ENCODE measurements at places on chromosomes 4 and X. TPM values are rescaled to one million over a fixed set of nuclear protein-coding genes. Genes with fewer than 3 reads are reported as not detected.

- no peak for DNase-seq
Measured at GRCh38 chr4:145773581-145774234, 93.8 kb downstream of the C4orf51 start.

DNA sequence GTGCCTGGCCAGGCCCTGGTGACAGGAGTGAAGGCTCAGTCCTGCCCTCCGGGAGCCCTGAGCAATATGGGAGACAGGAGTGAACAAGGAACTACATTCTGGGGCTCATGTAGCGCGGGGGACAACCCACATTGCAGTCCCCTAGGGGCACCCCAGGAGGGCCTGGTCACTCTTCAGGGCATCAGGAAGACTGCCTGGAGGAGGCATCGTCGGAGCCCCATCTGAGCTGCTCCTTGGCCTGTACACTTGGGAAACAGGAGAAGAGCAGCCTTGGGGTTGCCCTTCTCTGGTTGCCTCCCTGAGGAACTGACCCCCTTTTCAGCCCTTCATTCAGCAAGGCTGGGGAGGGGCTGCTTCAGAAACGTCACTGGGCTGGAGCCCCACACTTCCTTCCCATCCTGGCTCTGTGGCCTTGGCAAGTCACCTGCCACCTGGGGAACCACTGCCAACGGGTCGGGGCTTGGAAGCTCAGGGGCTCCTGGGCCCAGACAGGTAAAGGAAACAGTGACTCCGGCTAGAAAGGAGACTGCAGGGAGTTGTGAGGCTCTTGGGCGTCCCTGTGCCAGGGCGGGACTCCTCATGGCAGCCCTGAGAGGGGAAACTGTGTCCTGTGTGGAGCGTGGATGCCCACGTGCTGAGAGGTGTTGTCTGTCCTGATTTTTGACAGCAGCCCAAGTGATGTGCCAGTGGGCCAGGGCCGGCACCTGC is 10.1 kb downstream of the WFS1 start:
- no peak for DNase-seq

DNA sequence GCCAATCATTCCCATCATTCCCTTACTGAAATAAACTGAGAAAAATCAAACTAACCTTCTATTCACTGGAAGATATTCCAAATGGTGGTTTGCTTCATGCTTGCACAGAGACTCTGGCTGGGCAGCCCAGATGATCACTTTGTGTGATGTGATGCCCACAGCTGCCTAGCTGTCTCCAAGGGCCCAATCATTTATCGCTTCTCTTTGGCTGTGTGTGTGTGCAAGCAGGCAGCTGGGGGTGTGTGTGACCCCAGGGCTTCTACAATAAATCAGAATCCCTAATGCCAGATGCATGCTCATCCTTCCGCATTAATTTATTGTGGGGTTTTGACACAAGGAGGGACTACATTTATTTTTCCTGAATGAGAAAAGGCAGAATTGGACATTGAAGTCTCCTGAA is 140.1 kb upstream of the NDP start:
- no peak for DNase-seq

ZDHHC15 gene
- polyA plus RNA-seq, result 0.08 TPM

DNA sequence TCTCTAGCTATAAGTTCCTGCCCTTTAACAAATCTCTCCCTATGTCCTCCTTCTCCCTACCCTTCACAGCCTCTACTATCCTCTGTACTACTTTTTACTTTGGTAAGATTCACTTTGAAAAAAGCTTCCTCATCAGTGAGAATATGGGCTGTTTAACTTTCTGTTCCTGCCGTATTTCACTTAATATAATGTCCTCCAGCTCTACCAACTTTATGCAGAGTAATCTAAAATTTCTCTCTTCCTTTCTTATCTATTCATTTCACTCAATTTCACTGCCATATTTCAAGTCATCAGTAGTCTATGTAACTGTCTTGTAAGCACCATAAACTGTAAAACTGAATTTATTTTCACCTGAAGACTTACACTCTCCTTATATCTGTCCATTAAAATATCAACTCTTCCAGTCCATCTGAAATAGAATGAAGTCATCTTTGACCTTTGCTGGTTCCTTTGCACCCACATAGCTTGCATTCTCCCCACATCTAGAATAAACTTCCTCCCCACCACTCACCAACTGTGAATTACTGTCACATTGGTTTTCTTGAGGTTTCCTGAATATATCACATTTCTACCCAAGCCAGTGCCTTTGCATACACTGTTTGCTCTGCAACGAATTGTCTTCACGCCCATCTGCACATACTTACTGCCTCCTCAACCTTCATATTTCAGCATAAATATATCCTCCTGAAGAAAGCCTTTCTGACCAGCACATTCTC is 54.6 kb downstream of the ARAP2 start:
- DNase-seq, result no peak

DNA sequence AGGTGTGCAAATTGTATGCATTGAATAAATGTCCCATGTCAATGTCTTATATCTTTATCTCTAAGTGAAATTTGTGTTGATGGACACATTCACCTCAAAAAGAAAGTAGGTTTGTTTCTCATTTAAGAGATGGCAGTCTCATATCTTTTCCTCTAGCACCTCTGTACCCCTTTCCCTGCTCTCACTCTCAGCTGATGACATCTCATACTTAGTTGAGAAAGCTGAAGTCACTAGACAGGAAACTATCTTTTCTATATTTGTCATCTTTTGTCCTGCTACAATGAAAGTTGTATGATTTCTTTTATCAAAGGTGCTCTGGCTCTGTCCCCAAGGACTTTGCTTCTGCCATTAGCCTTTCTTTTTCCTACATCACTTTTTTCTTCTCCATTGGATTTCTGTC is 84.0 kb upstream of the GRPR start:
- no peak for DNase-seq

DNA sequence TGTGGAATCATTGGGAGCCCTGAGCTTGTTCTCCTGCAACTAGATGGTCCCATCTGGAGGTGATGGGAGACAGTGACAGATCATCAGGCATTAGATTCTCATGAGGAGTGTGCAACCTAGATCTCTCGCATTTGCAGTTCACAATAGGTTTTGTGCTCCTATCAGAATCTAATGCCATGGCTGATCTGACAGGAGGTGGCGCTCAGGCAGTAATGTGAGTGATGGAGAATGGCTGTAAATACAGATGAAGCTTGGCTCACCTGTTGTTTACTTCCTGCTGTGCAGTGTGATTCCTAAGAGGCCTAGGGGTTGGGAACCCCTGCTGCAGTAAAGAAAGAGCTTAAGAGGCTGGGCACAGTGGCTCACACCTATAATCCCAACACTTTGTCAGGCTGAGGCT is 42.2 kb upstream of the PUDP start:
- no peak for DNase-seq

- no peak for DNase-seq
Measured at GRCh38 chrX:97210501-97210900, 326.8 kb downstream of the RPA4 start.

- DNase-seq, result no peak
Measured at GRCh38 chr4:105970371-105970770, 75.1 kb downstream of the NPNT start.

- DNase-seq, result no peak
Measured at GRCh38 chrX:40145001-40145922, 47.5 kb upstream of the BCOR start.

TMEM175 gene
- 26.3 TPM for polyA plus RNA-seq

FAM133A gene
- polyA plus RNA-seq, result 0.02 TPM

ART3 gene
- polyA plus RNA-seq, result not detected

- DNase-seq, result no peak
Measured at GRCh38 chr4:186924723-186925122, 201.1 kb upstream of the FAT1 start.

- no peak for DNase-seq
Measured at GRCh38 chrX:132181364-132181763, 37.9 kb downstream of the RAP2C start.

DNA sequence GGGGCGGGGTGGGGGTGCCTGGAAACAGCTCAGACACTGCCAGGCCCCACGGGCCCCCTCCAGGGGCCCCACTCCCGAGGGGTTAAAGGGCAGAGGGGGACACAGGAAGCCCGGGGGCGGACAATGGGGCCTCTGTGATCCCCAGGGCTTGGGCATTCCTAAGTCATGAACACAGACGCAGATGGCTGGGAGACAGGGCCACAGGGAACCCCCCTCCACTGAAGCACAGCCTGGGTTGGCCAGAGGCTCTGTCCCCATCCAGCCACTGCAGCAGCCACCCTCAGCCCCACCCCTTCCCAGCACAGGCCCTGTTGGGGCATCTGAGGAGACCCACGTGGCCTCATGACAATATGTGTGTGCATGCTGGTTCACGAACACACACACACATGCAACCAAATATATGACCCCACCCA is 3.9 kb downstream of the L1CAM start:
- DNase-seq, result no peak

NRK gene
- polyA plus RNA-seq, result 0.08 TPM

GRCh38 chr4:122083989-122084388 is 68.1 kb upstream of the BLTP1 start:
- no peak for DNase-seq

DDX53 gene
- not detected for polyA plus RNA-seq

- no peak for DNase-seq
Measured at GRCh38 chr4:1660948-1661677, 23.0 kb downstream of the FAM53A start.

GRCh38 chrX:2710041-2710840 is 19.1 kb downstream of the CD99 start:
- no peak for DNase-seq

GRIPAP1 gene
- polyA plus RNA-seq, result 17.3 TPM

GRCh38 chrX:71081330-71082123 is 13.4 kb upstream of the SNX12 start:
- DNase-seq, result no peak

DNA sequence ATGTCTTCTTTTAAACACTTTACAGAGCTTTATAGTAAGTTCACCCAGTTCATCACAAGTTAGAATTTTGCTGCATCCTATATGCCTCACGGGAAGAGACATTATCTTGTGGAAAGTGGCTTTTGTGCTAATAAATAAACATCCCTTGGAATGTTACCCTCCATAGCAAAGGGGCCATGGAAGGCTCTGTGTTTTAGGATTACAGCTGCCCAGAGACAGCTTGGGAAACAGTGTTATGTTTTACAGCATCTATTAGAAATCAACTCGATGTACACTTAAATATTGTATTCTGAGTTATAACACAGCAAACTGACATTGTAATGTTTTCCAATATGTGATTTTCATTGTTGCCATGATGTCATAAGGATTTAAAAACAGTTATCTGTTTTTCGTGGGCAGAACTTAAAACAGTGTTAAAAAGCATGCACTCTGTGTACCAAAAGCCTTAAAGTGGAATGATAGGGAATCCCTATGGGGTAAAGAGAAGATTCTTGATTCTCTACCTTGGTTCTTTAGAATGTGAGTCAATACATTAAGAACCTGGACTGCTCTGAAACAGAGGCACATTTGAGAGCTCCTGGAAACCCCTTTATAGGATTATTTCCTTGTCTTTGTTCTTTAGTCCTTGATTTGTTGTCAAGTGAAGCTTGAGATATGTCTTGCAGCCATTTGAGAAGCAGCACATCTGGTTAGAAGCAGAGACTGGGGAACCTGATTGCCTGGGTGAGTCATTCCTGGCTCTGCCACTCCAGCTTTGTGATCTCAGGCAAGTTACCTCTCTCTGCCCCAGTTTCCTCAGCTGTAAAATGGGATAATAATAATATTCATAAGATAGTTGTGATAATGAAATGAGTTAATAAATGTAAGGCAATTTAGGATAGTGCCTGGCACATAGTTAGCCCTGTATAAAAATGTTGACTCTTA is 41.6 kb downstream of the ARHGAP10 start:
- no peak for DNase-seq

DNA sequence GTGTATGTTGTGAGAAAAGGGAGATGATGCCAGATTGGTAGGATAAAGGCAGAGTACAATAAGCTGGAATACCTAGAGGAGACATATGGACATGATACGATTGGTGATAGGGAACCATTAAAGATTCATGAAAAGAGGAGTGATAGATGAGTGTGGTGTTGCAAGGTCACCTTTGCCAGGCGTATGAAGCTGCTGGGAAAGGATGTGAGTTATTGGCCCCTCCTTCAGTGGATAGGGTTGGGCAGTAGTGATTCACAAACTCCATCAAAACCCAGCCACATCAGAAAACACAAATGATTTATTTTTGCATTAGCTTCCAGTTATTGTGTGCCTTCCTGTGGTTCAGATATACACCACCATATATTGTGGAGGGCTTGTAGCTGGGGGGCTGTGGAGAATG is 34.3 kb downstream of the TMEM164 start:
- DNase-seq, result no peak

- DNase-seq, result no peak
Measured at GRCh38 chr4:169912996-169913395, 113.2 kb downstream of the MFAP3L start.

DNA sequence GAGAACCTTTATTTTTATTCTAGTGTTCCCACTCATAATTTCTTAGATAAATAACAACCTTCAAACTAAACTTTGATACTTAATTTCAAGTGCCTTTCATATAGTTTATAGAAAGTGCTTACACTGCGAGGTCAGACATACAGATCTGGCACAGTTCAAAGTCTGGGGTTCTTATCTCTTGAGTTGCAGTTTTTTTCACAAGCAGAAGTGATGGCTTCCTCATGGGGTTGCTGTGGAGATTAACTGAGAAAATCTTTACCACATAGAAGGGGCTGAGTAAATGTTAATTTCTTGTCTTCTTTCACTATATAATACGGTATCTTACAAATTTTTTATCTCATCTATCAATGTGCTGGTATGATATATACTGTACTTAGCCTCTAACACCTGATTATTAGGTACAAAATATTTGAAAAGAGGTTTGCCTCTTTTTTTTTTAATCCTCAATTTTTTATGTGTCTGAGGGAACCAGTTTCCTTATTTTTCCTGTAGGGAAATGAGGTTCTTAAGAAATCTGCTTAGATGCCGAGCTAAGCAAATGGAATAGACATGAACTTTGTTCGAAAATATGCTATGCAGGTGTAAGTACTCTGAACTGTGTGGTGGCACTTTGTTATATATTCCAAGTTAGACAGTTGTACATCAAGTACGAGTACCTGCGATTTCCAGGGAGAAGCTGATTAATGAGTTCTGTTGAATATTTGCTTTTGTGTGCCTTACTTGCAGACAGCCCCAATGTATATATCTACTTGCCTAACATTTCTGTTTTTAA is 3.3 kb downstream of the ING2 start:
- no peak for DNase-seq

PCDH19 gene
- polyA plus RNA-seq, result 0.44 TPM

GRIA3 gene
- polyA plus RNA-seq, result 2.8 TPM

DNA sequence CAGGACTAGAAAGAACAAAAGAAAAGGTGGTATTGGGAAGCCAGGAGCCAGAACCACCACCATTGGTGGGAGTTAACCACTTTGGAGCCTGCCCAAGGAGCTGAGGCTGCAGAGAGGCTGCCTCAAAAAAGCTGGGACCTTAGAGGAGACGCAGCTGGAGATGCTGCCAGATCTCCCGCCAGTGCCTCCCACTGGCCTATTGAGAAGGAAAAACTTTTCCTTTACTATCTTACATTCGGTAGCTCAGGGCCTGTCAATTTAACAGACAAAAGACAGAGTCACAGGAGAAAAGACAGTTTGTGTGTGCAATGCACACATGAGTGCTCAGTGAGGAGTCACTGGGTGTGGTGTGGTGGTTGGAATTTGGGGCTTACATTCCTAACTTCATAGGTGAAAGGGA is 52.4 kb upstream of the HPSE start:
- DNase-seq, result no peak
